HuH-7.5 (cell line): ENCODE measurements at places on chromosomes 2 and 18.

DNA sequence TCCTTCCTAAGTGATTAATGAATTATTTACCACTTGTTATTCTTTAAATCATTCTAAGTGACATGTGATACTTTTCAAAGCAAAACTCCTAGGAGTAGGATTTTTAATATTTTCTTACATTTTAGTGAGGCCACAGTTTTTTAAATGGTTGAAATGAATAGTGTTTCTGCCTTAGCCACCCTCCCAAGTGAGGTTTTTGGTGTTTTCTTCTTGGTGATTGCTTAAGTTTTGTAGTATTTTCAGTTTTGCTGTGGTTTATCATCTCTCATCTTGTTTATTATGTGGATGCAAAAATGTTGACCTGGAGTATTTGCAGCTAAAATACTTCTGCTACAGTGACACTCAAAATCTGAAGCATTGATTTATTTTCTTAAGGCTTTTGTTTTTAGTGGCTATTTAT, 9.8 kb downstream of the AFTPH start:
- no peak for DNase-seq

DNA sequence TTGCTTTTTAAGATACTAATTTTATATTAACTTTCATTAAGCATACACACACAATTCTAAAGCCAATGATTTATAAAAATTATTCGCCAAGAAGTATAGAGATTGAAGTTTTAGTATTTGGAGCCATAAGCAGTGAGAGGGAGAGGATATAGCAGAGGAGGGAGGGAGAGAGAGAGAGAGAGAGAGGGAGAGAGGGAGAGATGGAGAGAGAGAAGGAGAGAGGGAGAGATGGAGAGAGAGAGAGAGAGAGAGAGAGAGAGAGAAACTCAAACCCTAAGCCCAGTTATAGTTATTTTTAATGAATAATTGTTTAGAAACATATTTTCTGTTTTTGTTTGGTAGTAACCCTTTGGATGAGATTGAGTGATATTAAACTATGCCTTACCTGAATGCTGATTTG, 5.3 kb downstream of the TWIST2 start:
- no peak for DNase-seq

GRCh38 chr18:1103537-1103936, 198.9 kb downstream of the ADCYAP1 start:
- no peak for DNase-seq

- DNase-seq: no peak
Observed at GRCh38 chr2:50547521-50547920, 484.4 kb downstream of the NRXN1 start.

GRCh38 chr18:44856157-44856556, 175.5 kb downstream of the SETBP1 start:
- no peak for DNase-seq

- no peak for DNase-seq
Observed at GRCh38 chr2:99279969-99280695, 20.9 kb downstream of the LYG1 start.

- no peak for DNase-seq
Observed at GRCh38 chr2:193240752-193241151, 1046.0 kb upstream of the TMEFF2 start.

DNA sequence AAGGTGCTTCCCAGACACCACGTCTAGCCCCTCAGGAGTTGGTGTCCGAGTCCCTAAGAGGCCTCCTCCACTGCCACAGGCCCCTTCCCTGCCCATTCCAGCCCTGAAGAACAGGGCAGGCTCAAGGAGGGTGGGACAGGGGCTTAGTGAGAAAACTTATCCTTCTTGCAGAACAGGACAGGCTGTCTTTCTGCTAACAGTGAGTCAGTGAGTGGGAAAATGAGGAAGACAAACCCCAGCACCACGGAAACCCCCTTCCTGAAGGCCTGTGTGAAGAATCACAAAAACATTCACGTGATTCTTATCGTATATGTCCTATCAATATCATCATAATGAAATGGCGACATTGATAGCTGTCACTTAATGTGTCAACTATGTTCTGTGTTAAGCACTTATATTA, 9.8 kb downstream of the FZD7 start:
- no peak for DNase-seq

GRCh38 chr2:14633061-14633460, 544 bp downstream of the LRATD1 start:
- no peak for DNase-seq

- no peak for DNase-seq
Observed at GRCh38 chr2:60888853-60889252, 7.5 kb downstream of the REL start.
